ENCODE measurements at places on chromosomes 1 and 21.

- no peak for DNase-seq
Observed at GRCh38 chr1:46043458-46044017, 88.9 kb downstream of the PIK3R3 start.

DNA sequence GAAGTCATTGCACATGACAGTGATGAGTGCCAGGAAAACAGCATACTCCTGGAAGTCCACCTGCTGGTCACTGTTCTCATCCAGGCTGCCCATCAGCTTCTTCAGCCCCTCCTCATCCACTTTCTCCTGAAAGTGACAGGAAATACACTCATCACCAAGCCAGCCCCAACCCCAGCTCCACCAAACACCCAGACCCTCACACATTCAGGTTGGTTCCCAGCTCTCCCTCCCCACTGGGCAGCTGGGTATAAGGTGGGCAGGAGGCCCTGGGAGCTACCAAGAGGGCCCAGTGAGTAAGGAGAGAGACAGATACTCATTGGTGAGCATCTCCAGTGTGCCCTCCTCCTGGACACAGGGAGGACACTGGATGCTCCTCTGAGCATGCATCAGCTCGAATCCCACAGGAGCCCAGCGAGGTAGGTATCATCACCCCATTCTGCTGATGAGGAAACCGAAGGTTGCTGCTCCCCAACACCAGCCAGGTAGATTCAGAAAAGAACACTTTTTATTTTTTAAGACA lies 4.1 kb downstream of the S100A2 start:
- no peak for DNase-seq

DNA sequence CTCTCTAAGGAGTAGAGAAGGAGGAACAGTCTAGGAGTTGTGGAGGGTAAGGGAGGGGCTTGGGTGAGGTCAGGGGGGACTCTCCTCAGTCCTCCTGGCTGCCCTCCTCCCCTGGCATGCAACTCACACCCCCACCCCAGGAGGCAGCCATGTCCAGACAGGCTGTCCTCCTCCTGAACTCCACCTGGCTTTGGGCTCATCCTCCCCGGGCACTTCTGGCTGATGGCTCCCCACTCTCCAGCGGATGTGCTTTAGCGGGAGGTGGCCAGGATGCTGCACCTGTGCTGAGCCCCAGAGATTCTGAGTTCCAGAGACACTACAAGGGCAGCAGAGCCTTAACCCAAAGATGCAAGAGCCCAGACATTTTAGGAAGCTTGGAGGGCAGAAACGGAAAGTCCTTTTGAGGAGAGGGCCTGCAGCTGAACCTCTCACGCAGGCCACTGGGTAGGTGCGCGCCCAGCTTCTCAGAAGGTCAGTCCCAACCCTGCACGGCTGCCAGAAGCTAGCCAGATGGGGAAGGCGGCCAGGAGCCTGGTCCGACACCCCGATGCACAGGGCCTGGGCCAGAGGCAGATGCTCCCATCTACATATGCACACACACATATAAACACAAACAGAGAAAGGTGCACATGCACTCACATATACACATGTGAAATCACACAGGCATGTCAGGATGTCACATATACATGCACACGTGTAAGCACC lies 83.4 kb downstream of the PDE9A start:
- no peak for DNase-seq

GRCh38 chr1:44903011-44903680 lies 60.1 kb upstream of the PTCH2 start:
- DNase-seq, result no peak

DNA sequence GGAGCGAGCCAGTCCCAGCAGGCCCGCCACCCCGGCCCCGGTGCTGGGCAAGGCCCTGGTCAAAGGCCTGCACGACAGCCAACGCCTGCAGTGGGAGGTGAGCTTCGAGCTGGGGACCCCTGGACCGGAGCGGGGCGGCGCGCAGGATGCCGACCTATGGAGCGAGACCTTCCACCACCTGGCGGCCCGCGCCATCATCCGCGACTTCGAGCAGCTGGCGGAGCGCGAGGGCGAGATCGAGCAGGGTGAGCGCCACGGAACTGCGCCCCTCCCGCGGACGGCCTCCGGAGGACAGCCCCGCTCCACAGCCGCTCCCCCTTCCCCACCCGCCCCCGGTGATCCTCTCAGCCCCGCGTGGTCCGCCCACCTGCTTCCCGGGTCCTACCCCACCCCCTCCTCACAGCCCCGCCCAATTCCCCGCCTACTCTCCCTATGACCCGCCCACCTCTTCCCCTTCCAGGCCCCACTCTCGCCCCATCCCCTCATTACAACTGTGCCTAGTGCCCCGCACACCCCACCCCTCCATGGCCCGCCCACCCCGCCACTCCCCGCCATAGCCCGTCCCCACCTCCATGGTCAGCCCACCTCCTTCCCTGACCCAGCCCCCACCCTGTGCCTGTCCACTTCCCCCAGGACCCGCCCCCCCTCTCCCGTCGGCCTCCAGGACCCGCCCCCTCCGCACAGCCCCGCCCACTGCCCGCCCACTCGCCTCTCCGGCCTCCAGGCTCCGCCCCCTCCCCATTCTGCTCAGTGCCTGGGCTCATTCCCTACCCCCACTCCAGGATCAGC lies 52.7 kb downstream of the VWA5B1 start:
- DNase-seq, result no peak

GRCh38 chr1:217211486-217211885 lies 419.4 kb downstream of the GPATCH2 start:
- DNase-seq, result no peak

DNA sequence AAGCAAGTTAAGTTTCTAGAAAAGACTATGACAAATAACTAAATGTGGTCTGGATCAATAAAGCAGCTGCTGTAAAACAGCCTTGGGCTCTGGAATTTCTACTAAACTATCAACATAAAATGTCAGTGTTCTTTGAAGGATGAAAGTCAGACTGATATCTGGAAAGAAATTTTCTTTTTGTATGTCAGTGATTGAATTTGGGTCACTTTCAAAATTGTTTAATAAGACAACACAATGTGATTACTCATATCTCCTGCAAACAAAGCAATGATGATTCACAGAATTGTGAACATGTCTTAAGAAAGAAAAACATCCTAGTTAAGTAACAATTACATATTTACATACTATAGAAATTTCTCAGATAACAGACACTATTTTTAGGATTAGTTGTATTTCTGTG lies 826.4 kb downstream of the PLA2G4A start:
- no peak for DNase-seq

DNA sequence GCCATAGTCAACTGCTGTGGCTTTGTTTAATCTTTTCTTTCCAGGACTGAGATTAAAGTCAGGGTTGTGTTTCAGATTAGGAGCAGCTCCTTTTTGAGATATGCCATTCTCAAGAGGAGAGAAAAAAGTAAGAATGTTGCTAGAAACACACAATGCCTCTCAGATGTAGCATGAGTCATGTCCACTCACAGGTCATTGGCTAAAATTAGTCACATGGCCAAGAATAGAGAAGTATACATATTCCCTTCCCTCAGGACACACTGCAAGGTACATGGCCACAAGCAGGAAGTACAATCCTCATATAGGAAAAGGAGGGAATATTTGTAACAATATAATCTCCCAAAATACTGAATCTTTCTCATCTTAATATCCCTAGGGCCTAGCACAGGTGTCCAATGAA lies 141.9 kb upstream of the PTBP2 start:
- DNase-seq, result no peak

- DNase-seq, result no peak
Observed at GRCh38 chr1:228941666-228942065, 206.4 kb downstream of the RHOU start.

DNA sequence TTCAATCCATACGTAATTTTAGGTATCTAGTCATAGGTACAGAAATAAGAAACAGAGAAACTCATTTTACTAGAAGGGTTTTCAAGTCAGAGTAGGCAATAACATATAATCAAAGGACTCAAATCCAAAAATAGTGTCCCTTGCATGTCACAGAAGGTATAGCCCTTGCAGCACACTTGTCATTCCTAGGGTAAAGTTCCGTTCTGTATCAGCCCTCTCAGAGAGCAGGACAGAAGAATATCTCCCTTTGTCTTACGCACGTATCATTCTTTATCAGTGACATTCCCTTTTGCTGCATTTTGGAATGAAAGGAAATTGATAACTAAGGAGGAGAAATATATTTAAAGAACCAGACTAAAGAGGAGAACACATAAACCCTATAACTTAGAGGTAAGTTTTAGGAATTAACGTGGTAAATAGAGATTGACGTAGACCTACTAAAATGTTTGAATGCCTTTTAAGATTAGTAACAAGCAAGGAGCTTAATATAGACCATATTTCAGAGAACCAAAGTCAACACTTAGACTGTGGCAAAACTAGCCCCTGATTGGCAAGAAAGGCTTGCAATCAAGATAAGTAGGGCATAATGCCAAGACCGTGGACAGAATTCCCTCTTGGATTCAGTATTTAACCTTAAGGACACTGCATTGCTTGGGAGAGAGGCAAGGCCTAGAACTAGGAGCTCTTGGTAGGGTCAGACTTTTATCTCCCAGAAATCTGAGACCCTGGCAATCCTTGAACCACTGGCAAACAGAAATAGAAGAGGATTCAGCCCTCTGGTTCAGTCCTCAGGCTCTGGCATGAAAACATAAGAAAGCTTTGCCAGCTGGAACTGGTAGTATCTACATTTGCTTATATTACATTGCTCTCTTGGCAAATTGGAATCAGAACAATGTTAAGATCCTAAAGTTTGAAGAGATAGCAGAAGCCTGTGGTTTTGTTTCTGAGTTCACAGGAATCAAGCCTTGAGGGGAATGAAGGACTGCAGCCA lies 232.1 kb downstream of the ASTN1 start:
- DNase-seq, result no peak

GRCh38 chr21:41858466-41859296 lies 20.5 kb downstream of the PRDM15 start:
- DNase-seq, result no peak

- DNase-seq, result no peak
Observed at GRCh38 chr1:155085504-155086127, 7.0 kb downstream of the EFNA3 start.

DNA sequence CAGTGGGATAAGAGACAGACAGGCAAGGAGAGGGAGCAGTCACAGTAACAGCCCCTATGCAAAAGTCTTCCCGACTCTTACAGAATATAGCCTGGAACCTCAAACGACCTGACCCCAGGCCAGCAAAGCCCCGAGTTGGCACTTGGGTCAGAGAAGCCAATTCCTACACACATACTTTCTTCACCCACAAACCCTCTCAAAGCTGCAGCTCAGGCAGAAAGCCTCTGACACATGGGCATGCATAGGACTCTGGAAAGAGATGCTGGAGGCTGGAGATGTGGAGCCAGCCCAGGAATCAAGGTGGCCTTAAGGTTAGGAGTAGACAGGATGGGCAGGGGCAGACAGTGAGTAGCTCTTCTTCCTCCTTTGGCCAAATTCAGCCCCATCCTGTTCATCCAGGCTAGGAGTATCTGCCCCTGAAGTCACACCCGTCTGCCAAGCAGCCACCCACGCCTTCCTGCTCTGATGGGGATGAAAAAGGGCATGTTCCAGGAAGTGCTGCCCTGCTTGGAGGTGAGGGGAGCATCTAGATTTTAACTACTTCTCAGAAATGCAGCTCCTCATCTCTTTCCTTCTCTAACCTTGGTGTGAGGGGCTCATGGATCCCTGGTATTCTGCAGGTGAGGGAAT lies 7.8 kb downstream of the SLC41A1 start:
- no peak for DNase-seq

Measured in GM12892 (cell line).